CD14-positive monocyte (primary cell): ENCODE measurements at places on chromosomes 2 and 18. TPM values are rescaled to one million over a fixed set of nuclear protein-coding genes. Genes with fewer than 3 reads are reported as not detected.

- no peaks in the 10 kb centered on the region for H3K4me1 ChIP-seq
- DNase-seq, result no peak
- H3K36me3 ChIP-seq, result no peaks in the 10 kb centered on the region
- no peak overlapping the region for H3K27ac ChIP-seq
These were observed 274.9 kb upstream of the GYPC start for GRCh38 chr2:126381091-126381490.

STPG4 gene
- polyA plus RNA-seq, result not detected

POTEI gene
- polyA plus RNA-seq, result not detected

FOXI3 gene
- polyA plus RNA-seq, result not detected

DNA sequence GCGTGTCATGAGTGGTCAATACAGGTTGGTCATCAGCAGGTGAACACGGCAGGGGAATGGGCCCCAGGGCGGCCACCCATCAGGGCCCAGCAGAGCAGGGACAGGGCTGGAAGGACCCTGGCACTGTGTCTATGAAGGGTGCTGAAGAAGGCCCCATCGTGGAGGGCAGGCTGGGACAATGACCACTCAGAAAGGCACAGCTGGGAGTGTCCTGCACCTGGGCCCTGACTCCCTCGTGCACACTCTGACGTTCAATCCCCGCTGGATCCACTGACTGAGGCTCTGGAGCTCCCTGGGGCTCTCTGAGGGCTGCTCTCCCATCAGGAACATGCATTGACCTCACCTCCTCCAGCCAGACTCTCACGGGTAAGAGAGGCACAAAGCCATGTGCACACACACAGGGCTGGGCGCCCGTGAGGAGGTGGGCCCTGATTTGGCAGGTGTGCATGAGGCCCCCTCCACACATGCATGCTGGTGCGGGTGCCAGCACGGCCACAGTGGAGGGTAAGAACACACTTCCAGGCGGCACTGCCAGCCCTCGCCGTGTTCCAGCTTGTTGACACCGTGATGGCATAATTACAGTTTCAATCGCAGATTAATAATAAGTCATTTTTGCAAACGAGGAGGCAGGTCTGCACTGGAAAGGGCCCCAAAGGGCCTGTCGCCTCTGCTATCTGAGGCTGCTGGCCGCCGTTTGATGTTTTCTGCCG lies 58.5 kb downstream of the SMAD7 start:
- H3K4me3 ChIP-seq, result no peak overlapping the region
- no peaks in the 10 kb centered on the region for H3K36me3 ChIP-seq
- no peaks in the 10 kb centered on the region for H3K27me3 ChIP-seq

DNA sequence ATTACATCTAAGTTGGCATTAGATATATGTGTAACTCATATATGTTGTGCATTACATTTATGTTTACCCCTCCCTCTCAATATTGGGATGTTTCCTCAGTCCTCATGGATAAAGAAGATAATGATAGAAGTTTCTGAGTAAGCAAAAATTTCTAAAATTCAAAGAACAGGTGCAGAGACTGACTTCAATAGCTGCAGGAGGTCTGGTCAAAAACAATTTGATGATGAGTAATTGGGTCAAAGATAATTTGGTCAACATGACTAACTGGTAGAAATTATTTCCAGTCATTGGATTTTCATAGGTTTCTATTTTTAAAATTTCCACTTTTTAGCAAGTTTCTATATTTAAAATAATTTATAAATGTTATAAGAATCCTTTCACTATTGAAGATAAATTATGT lies 1130.9 kb upstream of the SLC39A10 start:
- H3K36me3 ChIP-seq, result no peaks in the 10 kb centered on the region
- H3K4me3 ChIP-seq, result no peak overlapping the region
- H3K27me3 ChIP-seq, result no peaks in the 10 kb centered on the region
- no peaks in the 10 kb centered on the region for H3K4me1 ChIP-seq
- no peak for DNase-seq
- no peak overlapping the region for H3K27ac ChIP-seq

ACTR3 gene
- 35.8 and 103 TPM in 2 replicates for polyA plus RNA-seq

DNA sequence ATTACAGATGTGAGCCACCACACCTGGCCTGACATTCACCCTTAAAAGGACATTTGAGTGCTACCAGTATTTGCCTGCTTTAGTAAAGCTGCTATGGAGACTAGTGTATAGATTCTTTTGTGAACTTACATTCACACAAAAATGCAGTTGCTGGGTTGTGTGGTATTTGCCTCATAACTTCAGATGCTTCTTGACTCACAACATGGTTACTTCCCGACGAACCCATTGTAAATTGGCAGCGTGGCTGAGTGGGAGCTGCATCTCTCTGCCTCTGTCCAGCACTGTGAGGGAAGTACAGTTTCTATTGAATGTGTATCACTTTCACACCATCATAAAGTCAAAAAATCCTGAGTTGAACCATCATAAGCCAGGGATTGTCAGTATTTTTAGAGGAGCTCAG lies 56.9 kb downstream of the RRM2 start:
- H3K36me3 ChIP-seq, result peaks cover 36% of the 10 kb centered on the region
- no peak overlapping the region for H3K27ac ChIP-seq
- H3K27me3 ChIP-seq, result no peaks in the 10 kb centered on the region
- no peak for DNase-seq
- H3K4me3 ChIP-seq, result no peak overlapping the region

- no peaks in the 10 kb centered on the region for H3K27me3 ChIP-seq
- DNase-seq, result no peak
- H3K4me3 ChIP-seq, result no peak overlapping the region
- H3K4me1 ChIP-seq, result no peaks in the 10 kb centered on the region
- H3K27ac ChIP-seq, result no peak overlapping the region
These were observed 166.6 kb downstream of the ACTR3 start for GRCh38 chr2:114056294-114057143.

GRCh38 chr2:37326285-37326684 lies 1.7 kb upstream of the PRKD3 start:
- H3K27me3 ChIP-seq, result no peaks in the 10 kb centered on the region
- no peaks in the 10 kb centered on the region for H3K36me3 ChIP-seq
- no peak for DNase-seq
- H3K4me3 ChIP-seq, result no peak overlapping the region
- no peak overlapping the region for H3K27ac ChIP-seq
- peaks cover 28% of the 10 kb centered on the region for H3K4me1 ChIP-seq

DNA sequence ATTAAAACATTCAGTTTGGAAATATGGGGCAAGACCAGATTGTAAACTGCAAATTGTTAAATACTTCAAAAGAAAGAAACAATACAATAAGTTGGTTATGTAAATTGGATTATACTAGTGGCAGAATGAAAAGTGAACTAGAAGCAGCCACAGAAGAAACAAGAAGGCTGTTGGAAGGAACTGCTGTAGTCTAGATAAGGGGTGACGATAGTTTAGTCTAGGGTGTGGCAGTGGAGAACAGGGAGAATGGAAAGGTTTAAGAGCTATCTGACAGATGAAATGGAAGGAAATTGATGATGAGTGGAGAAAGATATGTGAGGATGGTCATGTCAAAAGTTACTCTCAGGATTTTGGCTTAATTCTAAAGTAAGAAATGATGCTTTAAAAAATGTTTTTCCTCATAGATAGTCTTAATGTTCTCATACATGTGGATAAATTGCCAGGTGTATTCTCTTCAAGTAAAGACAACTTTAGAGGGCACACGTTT lies 179.7 kb downstream of the GPD2 start:
- H3K36me3 ChIP-seq, result no peaks in the 10 kb centered on the region
- no peak for DNase-seq
- no peak overlapping the region for H3K27ac ChIP-seq
- H3K4me3 ChIP-seq, result no peak overlapping the region

GRCh38 chr2:216379977-216380376 lies 7.7 kb upstream of the MARCHF4 start:
- no peak for DNase-seq
- no peaks in the 10 kb centered on the region for H3K36me3 ChIP-seq
- H3K27ac ChIP-seq, result no peak overlapping the region

- peak; percentile 59 for DNase-seq
- peak overlapping the region; percentile 88 for H3K27ac ChIP-seq
- H3K36me3 ChIP-seq, result peaks cover 60% of the 10 kb centered on the region
- H3K4me1 ChIP-seq, result peaks cover 27% of the 10 kb centered on the region
- H3K27me3 ChIP-seq, result no peaks in the 10 kb centered on the region
- H3K4me3 ChIP-seq, result peak overlapping the region; percentile 40
These were observed 98.6 kb upstream of the NFU1 start for GRCh38 chr2:69535817-69536241.

- H3K27me3 ChIP-seq, result no peaks in the 10 kb centered on the region
- H3K36me3 ChIP-seq, result peaks cover 32% of the 10 kb centered on the region
- H3K27ac ChIP-seq, result no peak overlapping the region
- DNase-seq, result no peak
- H3K4me1 ChIP-seq, result no peaks in the 10 kb centered on the region
These were observed 26.2 kb downstream of the ADI1 start for GRCh38 chr2:3492951-3493614.

DNA sequence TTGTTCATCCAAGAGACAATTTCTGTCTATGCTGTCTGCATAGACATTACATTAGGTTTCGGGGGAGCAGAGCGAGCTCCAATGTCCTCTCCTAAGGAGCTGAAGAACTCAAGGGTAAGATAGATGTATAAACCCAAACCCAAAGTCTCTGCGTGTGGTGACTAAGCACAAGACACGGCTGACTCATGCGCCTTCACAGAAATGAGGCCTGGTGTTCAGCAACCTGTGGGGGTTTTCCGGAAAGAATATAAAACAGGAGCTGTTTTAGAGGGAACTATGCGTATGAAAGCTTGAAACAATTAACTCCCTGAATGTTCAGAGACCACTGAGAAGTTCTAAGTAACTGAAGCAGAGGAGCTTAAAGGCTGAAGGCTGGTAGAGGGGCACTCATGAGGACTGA lies 154.7 kb downstream of the SOX11 start:
- H3K4me3 ChIP-seq, result no peak overlapping the region
- no peak for DNase-seq
- H3K36me3 ChIP-seq, result no peaks in the 10 kb centered on the region
- H3K27me3 ChIP-seq, result no peaks in the 10 kb centered on the region
- H3K27ac ChIP-seq, result no peak overlapping the region

GRCh38 chr2:174339561-174340399 lies 5.0 kb downstream of the SP9 start:
- no peaks in the 10 kb centered on the region for H3K36me3 ChIP-seq
- no peak overlapping the region for H3K27ac ChIP-seq
- H3K4me1 ChIP-seq, result peaks cover 63% of the 10 kb centered on the region
- DNase-seq, result no peak
- H3K27me3 ChIP-seq, result peaks cover 94% of the 10 kb centered on the region

- H3K27ac ChIP-seq, result no peak overlapping the region
- no peak overlapping the region for H3K4me3 ChIP-seq
- H3K36me3 ChIP-seq, result no peaks in the 10 kb centered on the region
- DNase-seq, result no peak
- H3K27me3 ChIP-seq, result no peaks in the 10 kb centered on the region
These were observed 15.7 kb upstream of the GPR39 start for GRCh38 chr2:132400901-132401240.

NEB gene
- polyA plus RNA-seq, result 0.75 and 2.7 TPM in 2 replicates

- peaks cover 51% of the 10 kb centered on the region for H3K4me1 ChIP-seq
- H3K4me3 ChIP-seq, result no peak overlapping the region
- no peak overlapping the region for H3K27ac ChIP-seq
- H3K36me3 ChIP-seq, result no peaks in the 10 kb centered on the region
- no peaks in the 10 kb centered on the region for H3K27me3 ChIP-seq
These were observed 68.0 kb upstream of the CABLES1 start for GRCh38 chr18:23067236-23067635.

- H3K4me1 ChIP-seq, result peaks cover 3% of the 10 kb centered on the region
- no peak for DNase-seq
- H3K27ac ChIP-seq, result no peak overlapping the region
- H3K27me3 ChIP-seq, result peaks cover 2% of the 10 kb centered on the region
- H3K4me3 ChIP-seq, result no peak overlapping the region
- H3K36me3 ChIP-seq, result no peaks in the 10 kb centered on the region
These were observed 309.0 kb upstream of the GULP1 start for GRCh38 chr2:187982668-187983067.

DNA sequence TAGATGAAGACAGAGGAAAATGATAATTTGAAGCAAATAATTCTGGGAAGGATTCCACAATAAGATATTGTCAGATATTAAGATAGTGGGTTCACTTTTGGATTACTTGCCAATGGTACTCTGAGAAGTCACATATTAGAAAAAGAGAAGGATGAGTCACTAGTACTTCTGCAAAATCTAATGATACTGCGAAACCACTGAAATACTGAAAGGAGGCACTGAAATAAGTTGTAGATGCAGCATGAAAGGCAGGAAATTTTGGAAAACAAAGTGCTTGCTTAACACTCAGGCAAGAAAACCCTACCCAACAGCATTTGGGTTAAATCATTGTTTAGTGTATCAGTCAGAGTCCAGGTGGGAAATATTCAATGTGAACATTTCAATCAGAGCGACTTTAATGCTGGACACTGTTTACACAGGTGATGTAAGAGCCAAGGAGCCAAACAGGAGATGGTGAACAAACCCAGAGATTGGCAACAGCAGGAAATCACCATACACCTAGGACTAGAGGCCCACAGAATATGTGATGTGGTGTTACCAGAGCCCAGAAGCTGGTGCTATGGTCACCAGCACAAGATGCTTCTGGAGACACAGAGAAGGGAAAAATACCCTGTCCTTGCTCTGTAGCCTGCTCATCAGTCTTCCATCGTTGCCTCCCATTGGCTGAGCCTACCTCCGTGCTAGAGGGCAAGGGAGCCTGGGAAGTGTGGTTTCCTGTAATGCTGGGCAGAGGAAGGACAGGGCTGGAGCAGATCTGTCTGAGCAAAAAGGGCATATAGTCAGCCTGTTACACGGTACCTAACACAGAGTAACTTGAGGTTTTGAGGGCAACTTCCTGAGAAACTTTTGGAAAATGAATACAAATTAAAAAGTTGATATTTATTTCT lies 204.7 kb upstream of the ITGA4 start:
- H3K4me3 ChIP-seq, result no peak overlapping the region
- peak overlapping the region; percentile 77 for H3K27ac ChIP-seq
- no peaks in the 10 kb centered on the region for H3K27me3 ChIP-seq
- H3K36me3 ChIP-seq, result no peaks in the 10 kb centered on the region
- H3K4me1 ChIP-seq, result peaks cover 57% of the 10 kb centered on the region

GRCh38 chr2:191215666-191216065 lies 29.5 kb upstream of the MYO1B start:
- no peak for DNase-seq
- H3K27ac ChIP-seq, result no peak overlapping the region
- H3K36me3 ChIP-seq, result no peaks in the 10 kb centered on the region
- H3K4me1 ChIP-seq, result no peaks in the 10 kb centered on the region

RAMP1 gene
- polyA plus RNA-seq, result not detected

IL18R1 gene
- 0.03 and 0.08 TPM in 2 replicates for polyA plus RNA-seq

GRCh38 chr2:3491716-3492474 lies 27.4 kb downstream of the ADI1 start:
- H3K27ac ChIP-seq, result no peak overlapping the region
- H3K4me3 ChIP-seq, result no peak overlapping the region
- no peaks in the 10 kb centered on the region for H3K4me1 ChIP-seq
- H3K36me3 ChIP-seq, result peaks cover 20% of the 10 kb centered on the region
- no peak for DNase-seq

DNA sequence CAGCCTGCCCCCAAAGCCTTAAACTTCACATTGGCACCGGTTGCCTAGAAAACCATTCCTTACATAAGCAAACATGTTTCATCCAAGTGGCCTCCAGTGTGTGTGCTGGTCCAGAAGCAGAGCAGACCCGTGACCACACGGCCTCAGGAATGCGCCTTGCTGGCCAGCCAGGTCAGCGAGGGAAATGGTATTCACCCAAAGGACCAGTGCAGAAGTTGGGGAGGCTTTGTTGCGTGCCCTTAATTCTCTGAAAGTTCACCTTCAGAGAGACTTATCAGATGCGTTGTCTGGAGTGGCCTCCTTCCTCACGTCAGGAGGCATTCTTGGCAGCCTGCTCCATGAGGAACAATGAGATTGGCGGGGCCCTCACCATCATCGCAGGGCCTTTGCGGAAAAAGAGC lies 25.9 kb downstream of the NRP2 start:
- no peak for DNase-seq
- H3K4me1 ChIP-seq, result peaks cover 34% of the 10 kb centered on the region
- no peak overlapping the region for H3K4me3 ChIP-seq
- no peaks in the 10 kb centered on the region for H3K36me3 ChIP-seq
- H3K27me3 ChIP-seq, result no peaks in the 10 kb centered on the region
- peak overlapping the region; percentile 91 for H3K27ac ChIP-seq
